ENCODE measurements at places on chromosomes 7 and 10.

GRCh38 chr10:130812381-130813148, 499.0 kb downstream of the TCERG1L start:
- DNase-seq: no peak

GRCh38 chr7:44617225-44617890, 10.9 kb downstream of the OGDH start:
- no peak for DNase-seq

GRCh38 chr7:142615508-142615907, 133.8 kb upstream of the PRSS1 start:
- DNase-seq: no peak

GRCh38 chr10:127863231-127863825, 29.4 kb downstream of the CLRN3 start:
- DNase-seq: no peak

- DNase-seq: no peak
Measured at GRCh38 chr10:91574236-91574635, 58.6 kb downstream of the PPP1R3C start.

Measured in activated CD4-positive, alpha-beta T cell treated with anti-CD3 and anti-CD28 coated beads for 24 hours (primary cell).